ENCODE measurements at places on chromosomes 2 and 18. TPM values are rescaled to one million over a fixed set of nuclear protein-coding genes. Genes with fewer than 3 reads are reported as not detected.

DNA sequence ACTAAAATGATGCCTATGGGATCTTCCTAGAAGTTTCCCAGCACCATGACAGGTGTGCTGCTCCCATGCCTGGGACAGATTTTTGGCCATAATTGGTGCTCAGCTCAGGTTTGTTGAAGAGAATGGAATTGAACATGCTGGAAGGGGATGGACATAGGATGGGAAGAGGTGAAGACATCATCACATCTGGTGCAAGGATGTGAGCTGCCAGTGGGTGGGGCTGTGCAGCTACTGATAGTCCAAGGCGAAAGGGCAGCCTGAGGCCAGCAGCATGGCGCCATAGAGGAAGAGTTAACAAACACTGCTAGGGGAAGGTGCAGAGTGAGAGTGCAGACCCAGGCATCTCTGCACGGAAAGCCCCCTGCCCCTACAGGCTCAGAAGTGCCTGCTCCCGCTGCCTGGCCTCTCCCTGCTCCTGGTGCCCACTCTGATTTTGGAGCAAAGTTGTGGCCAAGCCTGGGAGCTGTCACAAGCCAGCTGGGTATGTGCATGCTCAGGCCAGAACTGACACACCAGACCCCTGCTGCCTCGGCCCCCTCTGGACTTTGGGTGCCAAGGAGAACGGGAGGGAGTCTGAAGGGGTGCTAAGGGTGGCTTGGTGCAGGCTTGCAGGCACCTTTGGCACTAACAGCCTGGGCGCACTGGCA, 178.6 kb downstream of the ZBTB7C start:
- peak; percentile 84 for DNase-seq

- DNase-seq = peak; percentile 78
These were observed 43.4 kb downstream of the MBP start for GRCh38 chr18:77088963-77089722.

DNA sequence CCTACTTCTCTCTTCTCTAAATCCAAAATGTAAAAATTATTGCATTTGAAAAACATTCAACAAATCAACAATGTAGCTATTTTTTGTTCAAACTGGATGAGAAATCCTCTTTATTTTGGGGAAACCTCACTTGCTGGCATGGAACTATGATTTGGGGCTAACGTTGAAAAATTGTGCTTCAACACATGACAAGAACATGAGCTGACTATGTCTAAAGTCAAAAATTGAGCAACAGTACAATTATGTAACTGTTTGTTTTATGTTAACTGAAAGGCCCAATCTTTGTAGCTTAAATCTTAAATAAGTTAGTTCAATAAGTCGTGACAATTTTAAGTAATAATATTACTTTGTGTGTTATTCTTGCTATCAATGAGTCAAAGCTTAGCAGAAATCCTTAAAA, 67.3 kb downstream of the TMEFF2 start:
- no peak for DNase-seq

DNA sequence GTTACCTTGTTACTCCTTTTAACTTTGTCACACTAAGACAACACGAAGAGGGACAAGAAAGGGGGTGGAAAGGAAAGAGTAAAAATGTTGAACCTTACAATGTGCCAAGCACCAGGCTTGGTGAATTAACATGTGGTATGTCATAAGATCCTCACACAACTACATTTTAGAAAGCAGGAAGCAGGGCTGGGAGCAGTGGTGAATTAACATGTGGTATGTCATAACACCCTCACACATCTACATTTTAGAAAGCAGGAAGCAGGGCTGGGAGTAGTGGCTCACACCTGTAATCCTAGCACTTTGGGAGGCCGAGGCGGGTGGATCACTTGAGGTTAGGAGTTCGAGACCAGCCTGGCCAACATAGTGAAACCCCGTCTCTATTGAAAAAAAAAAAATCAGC, 159.3 kb upstream of the CHAC2 start:
- no peak for DNase-seq

DNA sequence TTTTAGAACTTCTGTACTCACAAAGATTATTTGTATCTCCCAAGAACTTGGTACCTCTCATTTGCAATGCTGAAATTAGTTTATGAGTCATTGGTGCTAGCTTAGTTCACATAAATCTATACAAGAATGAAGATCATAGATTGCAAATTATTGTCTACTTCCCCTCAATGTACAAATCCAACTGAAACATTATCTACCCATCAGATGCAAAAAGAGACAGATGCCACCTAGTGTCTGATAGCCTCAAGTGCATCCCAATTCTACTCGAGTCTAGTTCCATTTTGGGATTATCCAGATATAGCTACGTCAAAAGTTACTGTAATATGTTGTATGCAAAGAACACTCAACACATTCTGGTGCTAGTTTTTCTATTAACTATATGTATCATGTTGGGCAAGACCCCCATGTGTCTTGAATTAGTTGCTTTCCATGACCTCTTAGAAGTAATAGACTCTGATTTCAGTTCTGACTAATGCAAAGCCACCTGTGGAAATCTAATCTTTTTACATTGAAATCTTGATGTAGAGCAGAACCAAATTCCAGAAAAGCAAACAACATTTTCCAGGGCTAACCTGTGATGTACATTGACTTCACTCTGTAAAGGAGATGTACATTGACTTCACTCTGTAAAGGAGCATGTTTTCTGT, 210.0 kb downstream of the RBM43 start:
- peak; percentile 25 for DNase-seq

DNA sequence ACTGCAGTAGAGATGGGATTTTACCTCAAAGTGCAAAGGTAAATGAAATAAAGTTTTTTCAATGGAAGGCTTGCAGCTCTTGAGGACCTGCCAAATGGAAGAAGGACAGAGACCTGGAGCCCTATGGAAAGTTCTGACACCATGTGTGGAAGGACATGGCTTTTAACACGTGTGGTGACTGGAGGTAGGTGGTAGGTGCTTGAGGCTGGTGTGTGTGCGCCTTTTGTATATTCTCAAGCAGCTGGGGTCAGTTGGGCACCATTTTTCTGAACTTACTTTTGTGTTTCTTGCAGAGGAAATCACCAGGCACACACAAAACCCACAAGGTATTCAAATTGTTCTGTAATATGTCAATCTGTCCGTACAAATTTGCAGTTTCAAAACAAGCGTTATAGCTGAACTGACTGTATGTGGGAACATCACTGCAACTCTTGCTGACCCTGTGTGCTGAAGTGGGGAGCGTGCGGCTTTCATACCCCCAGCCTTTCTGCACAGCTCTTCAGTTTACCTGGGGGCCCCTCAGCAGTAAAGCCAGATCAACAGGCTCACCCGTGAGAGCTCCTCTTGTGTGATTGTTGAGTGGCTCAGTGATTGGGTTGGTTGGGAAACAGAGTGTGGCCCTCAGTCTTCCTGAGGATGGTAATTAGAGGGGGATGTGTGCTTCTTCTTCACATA, 363 bp downstream of the GREB1 start:
- DNase-seq = no peak

GRCh38 chr2:195520671-195521155, 136.3 kb upstream of the SLC39A10 start:
- DNase-seq = no peak

- DNase-seq = no peak
These were observed 389.0 kb upstream of the ETAA1 start for GRCh38 chr2:67008155-67008554.

DNA sequence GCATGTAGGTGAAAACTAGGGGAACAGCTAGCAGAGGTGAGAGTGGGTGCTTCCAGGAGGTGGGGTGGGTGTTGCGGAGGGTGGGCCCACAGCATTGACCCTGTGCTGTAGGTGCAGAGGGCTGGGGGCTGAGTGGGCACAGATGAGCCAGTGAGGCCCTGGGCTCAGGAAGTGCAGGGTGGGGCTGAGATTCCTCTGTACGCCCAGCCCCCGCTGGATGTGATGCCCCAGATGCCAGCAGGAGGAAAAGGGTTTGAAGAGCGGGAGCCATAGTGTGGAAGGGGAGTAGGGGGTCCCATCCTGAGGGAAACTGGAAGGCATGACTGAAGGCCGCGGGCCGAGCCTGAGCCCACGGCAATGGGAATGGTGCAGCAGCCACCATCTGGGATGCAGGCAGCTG, 14.1 kb upstream of the OTOS start:
- DNase-seq = no peak

GRCh38 chr18:35379421-35379820, 2.3 kb upstream of the ZNF396 start:
- no peak for DNase-seq

- DNase-seq = no peak
These were observed 70.4 kb downstream of the APLF start for GRCh38 chr2:68537809-68538208.

GRCh38 chr2:44981714-44982108, 27.5 kb downstream of the SIX2 start:
- peak; percentile 82 for DNase-seq

GRCh38 chr2:28155627-28156026, 237.0 kb upstream of the FOSL2 start:
- DNase-seq = peak; percentile 39

- no peak for DNase-seq
These were observed 1708.9 kb upstream of the CELF4 start for GRCh38 chr18:39274535-39274934.

GRCh38 chr2:120352696-120353590, 7.0 kb downstream of the INHBB start:
- no peak for DNase-seq

GRCh38 chr2:66495788-66496640, 61.1 kb downstream of the MEIS1 start:
- peak; percentile 35 for DNase-seq

DNA sequence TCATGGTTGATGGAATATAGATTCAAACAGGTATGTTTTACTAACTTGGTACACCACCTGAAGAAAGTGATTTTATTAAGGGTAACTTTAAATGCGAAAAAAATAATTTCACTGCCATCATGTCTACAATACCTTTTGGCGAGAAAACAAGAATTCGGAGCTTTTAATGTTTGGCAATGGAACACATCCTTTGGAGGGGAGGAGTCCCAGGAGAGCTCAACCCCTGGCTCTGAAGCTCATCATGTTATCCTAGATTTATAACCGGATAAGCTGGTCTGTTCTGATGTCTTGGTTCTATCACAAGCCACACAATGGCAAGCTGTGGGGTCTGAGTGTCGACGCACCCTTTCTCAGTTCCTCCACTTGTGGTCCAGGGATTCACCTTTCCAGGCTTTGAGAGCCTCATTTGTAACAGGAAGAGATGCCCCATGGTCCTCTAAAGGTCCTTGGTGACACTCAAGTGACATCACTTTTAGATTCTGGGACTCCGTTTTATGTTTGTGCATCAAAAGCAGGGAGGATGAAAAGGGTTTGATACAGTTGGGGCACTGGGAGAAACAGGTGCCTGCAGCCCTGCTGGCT, 172.7 kb downstream of the BCL2 start:
- DNase-seq = no peak

- no peak for DNase-seq
These were observed 7.4 kb downstream of the NAB1 start for GRCh38 chr2:190656301-190656700.

GRCh38 chr2:106267997-106268396, 73.9 kb upstream of the UXS1 start:
- DNase-seq = no peak

DNA sequence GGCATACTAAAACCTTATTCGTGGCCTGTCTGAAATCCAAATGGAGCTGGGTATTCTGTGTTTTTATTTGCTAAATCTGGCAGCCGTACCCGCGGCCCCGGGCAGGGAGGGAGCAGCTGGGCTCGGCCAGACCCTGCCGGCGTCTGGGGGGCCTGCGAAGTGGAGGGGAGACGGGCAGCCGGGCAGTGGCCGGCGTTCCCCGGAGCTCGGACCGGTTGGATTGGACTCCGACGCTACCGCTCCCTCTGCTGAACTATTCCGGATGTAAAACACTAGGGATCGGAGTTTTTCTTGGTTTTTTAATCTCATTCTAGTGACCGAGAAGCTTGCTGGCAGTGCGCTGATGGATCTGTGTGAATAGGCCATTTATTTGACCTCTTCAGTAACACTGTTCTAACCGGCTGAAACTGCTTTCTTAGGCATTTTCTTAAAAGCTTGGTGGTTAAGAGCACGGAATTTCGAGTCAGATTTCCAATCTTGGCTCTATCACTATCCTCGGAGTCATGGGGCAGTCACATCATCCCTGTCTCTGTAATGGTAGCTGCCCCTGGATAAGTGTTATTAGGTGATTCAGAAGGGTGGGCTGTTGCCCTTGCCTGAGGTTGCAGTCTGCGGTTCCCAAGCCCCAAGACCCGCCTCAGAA, 694 bp downstream of the UNC50 start:
- DNase-seq = peak; percentile 16

DNA sequence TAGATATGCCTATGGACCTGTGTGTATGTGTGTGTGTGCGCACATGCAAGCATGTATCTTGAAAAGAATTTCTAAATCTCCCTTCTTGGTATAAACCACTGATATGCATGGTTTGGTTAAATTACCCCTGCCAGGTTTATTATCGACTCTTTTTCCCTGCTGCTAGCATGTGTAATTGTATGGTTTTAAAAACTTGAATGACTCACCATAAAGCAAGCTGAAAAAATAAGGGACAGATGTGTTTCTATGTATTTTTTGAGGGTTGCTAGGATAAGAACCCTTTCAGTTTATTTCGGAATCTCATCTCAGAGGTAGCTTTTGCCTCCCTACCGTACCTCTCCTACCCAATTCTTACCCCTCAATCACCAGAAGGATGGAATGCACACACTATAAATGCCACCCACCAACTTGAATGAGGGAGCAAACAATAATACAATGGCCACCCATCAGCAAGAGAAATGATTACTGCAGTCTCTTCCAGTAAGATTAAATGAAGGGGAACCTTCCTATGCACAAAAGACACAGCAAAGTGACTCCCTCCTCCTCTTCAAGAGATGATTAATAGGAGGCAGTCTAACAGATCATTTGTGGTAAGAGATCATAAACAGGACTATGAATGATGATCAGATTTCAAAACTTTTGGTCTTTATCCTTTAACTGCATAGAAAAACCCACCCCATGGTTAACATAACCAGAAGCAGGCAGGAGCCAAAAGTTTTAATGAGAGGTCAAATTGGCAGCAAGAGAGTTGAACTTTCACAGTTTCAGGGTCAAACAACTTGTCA, 357.2 kb downstream of the SATB2 start:
- DNase-seq = no peak

The MEP1B gene
- total RNA-seq = not detected

The CCDC88A gene
- 82.5 TPM for total RNA-seq

The SKA1 gene
- total RNA-seq = 15.7 TPM

The SEMA4F gene
- total RNA-seq = 6.3 TPM

The C1QL2 gene
- total RNA-seq = 0.55 TPM

The ZNF142 gene
- total RNA-seq = 25.1 TPM

The TTC27 gene
- 21.0 TPM for total RNA-seq

The ELOA2 gene
- total RNA-seq = not detected

The LANCL1 gene
- 35.9 TPM for total RNA-seq

The COLEC11 gene
- total RNA-seq = 1.3 TPM

The LIMS3 gene
- 2.5 TPM for total RNA-seq

The RIT2 gene
- total RNA-seq = 1.4 TPM

The GKN1 gene
- not detected for total RNA-seq

The VIL1 gene
- 3.0 TPM for total RNA-seq

The IL1RL1 gene
- 0.05 TPM for total RNA-seq

The NIFK gene
- total RNA-seq = 72.4 TPM

The NCKAP5 gene
- 0.55 TPM for total RNA-seq

The AGXT gene
- 0.16 TPM for total RNA-seq

The TRPM8 gene
- not detected for total RNA-seq
